ENCODE measurements at places on chromosomes 5 and 9.
A peak's percentile ranks its signal among the peaks of the same experiment; 100 is the strongest.

- peak; percentile 55 for DNase-seq
Observed at GRCh38 chr9:93003552-93004407, 54.7 kb upstream of the SUSD3 start.

DNA sequence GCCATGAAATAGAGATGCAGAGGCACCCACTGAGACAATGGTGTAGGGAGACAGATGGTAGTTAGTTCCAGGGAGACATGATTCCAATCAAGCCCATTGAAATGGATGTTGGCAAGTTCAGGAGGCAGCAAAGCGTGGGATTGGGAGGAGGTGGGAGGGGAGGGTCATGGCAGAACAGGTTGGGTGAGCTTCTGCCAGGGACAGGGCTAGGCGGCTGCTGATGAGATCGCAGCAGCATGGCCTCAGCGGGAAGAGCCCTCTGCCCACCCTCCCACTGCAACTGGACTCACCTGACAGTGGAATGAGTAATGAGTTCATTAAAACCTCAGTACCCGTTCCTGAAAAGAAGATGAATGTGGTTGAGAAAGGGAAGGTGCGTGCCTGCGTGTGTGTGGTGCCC, 418.2 kb downstream of the CDK5RAP2 start:
- DNase-seq = no peak

GRCh38 chr9:134318941-134319305, 7.3 kb upstream of the RXRA start:
- DNase-seq = no peak

GRCh38 chr9:93125331-93125894, 8.6 kb downstream of the NINJ1 start:
- no peak for DNase-seq

- DNase-seq = peak; percentile 38
Observed at GRCh38 chr9:131478421-131478868, 24.3 kb upstream of the POMT1 start.

- DNase-seq = no peak
Observed at GRCh38 chr5:66209350-66209749, 65.2 kb downstream of the SREK1 start.

DNA sequence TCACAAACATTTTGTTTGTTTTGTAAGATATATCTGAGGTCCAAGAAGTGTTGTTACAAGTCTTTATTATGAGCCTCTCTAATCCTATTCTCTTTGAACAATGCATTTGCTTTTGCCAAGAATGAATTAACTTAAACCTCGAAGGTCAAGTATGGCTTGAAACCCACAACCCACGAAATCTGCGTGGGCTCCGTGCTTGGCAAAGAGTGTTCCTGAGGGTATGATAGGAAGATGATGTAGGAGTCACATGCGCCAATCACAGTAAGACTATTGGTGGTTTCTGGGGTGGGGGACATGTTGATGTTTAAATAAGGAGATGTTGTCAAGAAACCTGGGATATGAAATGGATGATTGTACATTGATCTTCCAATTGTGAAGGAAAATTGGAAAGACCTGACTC, 330.8 kb upstream of the RFX3 start:
- DNase-seq = no peak

DNA sequence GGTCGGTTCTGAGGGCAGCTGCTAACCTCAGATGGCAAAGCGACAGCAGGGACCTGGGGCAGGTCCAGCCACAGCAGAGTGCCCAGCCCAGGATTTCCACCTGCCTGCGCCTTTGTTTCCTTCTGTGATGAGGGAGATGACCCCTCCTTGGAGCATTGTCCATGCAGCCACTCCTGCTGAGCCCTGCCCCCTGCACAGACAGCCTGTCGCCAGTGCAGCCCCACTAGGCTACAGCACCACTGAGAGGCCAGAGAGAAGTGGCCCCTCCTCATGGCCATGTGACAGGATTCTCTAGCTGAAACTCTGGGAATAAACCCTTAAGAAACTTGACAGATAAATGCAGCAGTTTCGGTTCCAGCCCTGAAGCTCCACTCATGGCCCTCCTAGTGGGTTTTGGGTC, 10.5 kb upstream of the MRNIP start:
- no peak for DNase-seq

GRCh38 chr5:80370390-80370789, 37.5 kb upstream of the ZFYVE16 start:
- DNase-seq = no peak

- DNase-seq = no peak
Observed at GRCh38 chr5:16983972-16984371, 47.9 kb upstream of the MYO10 start.

DNA sequence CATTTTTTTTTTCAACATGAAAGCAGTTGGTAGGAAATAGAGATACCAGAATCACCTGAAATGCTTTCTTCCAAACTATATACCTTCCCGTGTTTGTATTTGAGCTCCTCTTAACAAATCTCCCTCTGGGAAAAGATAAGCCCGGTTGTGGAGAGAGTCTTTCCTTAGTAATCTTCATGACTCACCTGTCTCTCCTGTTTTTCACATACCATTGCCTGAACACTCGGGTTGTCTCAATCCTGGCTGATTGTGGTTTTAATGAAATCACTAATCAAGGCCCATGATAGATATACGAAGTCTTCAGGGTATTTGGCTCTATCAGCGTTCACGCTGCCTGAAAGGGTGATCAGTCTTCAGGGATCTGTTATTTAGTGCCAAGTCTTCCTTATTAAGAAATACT, 136.7 kb downstream of the MAN2A1 start:
- no peak for DNase-seq

DNA sequence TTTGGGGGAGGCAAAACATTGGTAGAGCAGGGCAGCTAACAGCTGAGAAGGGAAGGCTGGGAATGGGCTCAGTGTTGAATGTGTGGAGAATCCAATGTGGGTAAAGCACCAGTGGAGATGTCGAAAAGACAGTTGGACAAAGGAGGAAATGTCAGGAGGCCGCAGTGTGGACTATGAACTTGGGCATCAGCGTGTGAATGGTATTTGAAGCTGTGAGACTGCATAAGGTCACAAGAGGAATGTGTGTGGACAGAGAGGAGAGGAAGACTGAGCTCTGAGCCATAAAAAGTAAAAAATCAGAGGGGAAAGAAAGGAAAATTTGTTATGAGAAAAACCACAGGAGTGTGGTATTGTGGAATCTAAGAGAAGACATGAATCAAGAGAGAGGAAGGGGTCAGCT, 99.4 kb upstream of the ADAMTS16 start:
- no peak for DNase-seq

GRCh38 chr9:12314589-12314988, 378.6 kb upstream of the TYRP1 start:
- DNase-seq = no peak

DNA sequence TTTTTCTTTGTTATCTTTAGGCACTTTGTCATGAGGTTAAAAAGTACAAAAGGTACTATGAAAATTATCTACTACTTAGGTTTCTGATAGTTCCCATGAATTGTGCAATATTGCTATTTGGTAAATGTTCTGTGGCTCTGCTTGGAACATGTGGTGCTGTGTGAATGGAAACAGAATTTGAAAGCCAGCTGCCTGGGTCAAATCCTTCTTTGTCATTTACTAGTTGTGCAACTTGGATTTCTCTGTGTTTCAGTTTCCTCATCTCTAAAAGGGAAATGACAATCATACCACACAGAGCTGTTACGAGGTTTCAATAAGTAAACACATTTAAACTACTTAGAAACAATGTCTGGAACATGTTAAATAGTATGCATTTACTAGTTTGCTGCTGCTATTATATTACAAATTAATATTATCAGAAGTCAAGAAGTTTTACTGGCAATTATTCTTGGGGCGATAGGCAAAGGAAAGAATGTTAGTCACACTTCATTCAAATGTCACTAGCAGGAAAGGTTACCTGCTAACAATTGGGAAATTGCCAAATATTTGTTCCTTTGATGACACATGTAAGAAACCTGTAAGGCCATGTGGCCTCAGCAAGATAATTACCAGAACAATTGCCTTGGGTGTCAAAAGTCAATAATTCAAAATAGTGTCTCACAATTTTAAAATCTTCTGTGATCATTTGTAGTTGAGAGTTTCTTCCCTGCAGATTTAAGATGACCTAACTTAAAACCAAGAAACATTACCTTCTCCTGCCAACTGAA, 184.8 kb downstream of the KIAA0825 start:
- DNase-seq = no peak

DNA sequence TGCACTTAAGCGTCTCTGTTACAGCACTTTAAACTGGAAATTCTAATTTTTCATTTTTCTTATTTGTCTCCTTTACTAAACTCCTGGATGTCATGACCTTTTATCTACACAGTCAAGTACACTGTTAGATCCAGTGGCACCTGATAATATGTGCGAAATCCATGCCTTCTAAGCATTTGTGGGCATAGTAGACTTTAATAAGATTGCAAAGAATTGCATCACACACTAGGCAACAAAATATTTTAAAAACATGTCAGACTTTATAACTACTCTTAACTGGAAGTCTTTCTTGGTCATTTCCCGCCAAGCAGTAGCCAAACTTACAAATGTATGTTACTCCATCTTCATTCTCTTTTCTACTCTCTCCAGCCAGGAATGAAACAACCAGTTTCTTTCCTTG, 5.0 kb upstream of the SPINK1 start:
- no peak for DNase-seq

GRCh38 chr5:149518620-149519019, 32.6 kb downstream of the CSNK1A1 start:
- DNase-seq = no peak

GRCh38 chr9:82036086-82036485, 47.5 kb downstream of the SPATA31D1 start:
- DNase-seq = no peak

- DNase-seq = peak; percentile 78
Observed at GRCh38 chr9:114911167-114911821, 19.1 kb downstream of the TNFSF8 start.

- DNase-seq = no peak
Observed at GRCh38 chr5:80308526-80308925, 11.3 kb upstream of the SPZ1 start.

- no peak for DNase-seq
Observed at GRCh38 chr5:143192191-143192900, 211.1 kb downstream of the NR3C1 start.

- DNase-seq = no peak
Observed at GRCh38 chr5:36600917-36601527, 5.4 kb upstream of the SLC1A3 start.

- no peak for DNase-seq
Observed at GRCh38 chr5:17336054-17336453, 118.6 kb downstream of the BASP1 start.

DNA sequence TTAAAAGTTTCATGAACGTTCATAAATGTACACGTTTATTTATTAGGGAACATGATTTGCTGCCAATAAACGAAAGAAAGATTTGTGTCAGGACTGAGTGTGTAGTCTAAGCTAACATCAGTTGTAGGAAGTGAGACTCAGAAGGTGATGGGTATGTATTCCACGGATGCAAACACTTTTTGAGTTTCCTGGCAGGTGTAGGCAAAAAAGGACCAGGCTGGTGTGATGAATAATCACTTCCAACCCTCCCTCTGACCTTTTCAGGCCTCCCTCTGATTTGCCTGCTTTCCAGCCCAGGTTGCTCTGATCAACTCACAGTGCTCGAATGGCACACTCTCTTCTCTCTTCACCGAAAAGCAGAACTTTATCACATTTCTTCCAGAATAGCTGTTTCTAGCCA, 51.8 kb downstream of the BASP1 start:
- no peak for DNase-seq

- no peak for DNase-seq
Observed at GRCh38 chr9:94017939-94018531, 62.9 kb upstream of the BARX1 start.

DNA sequence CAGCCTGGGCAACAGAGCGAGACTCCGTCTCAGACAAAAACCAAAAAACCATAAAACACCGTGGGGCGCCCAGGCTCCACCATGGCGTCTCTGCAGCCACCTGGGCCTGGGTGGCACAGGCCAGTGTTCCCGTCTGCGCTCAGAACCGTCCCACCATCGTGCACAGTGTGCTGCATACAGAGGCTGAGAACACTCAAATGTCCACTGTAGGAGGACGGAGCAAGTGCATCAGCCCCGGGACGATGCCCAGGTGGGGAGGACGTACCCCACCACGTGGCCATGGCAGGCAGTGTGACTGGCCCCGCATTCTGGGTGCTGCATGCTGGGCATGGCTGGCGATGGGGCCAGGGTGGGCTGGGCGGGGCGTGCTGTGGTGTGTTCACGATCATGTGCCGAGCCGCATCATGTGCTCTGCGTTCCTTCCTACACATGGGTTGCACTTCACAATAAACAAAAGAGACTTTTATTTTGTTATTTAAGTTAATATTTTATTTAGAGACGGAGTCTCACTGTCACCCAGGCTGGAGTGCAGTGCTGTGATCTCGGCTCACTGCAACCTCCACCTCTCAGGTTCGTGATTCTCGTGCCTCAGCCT, 37.8 kb downstream of the EXD3 start:
- DNase-seq = no peak

GRCh38 chr5:24142341-24142740, 502.4 kb downstream of the CDH10 start:
- no peak for DNase-seq

- DNase-seq = no peak
Observed at GRCh38 chr5:131530706-131531331, 104.2 kb downstream of the RAPGEF6 start.

GRCh38 chr5:66406761-66407336, 189.3 kb upstream of the MAST4 start:
- no peak for DNase-seq

- DNase-seq = no peak
Observed at GRCh38 chr5:72408603-72409002, 88.4 kb downstream of the PTCD2 start.

GRCh38 chr5:76202182-76202581, 119.0 kb downstream of the SV2C start:
- DNase-seq = no peak

GRCh38 chr5:154278908-154279307, 88.4 kb downstream of the GALNT10 start:
- DNase-seq = no peak

DNA sequence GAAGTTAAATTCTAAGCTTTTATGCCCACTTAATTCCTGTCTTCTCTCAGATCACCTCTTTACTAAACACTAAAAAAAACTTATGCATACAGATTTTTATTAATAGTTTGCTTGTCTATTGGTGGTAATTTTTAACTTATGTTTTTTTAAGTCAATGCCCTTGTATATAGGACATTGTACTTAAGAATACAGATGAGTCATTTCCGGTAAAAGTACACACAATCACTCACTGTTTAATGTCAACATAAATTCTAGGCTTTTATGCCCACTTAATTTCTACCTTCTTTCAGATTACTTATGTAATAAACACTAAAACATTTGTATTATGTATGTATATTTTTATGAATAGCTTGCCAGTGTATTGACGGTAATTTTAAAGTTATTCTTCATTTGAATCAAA, 872.8 kb upstream of the CDH9 start:
- DNase-seq = no peak

- no peak for DNase-seq
Observed at GRCh38 chr9:113173341-113173740, 22.5 kb downstream of the SLC31A2 start.
